Esophagus squamous epithelium (tissue), 5 donors: ENCODE measurements at places on chromosomes 3 and 15. TPM values are rescaled to one million over a fixed set of nuclear protein-coding genes. Genes with fewer than 3 reads are reported as not detected.

GRCh38 chr3:166013073-166013679 is 176.0 kb upstream of the BCHE start:
- H3K27me3 ChIP-seq, result no peaks in the 10 kb centered on the region
- no peak overlapping the region for H3K27ac ChIP-seq
- H3K36me3 ChIP-seq, result no peaks in the 10 kb centered on the region
- DNase-seq, result no peak

DNA sequence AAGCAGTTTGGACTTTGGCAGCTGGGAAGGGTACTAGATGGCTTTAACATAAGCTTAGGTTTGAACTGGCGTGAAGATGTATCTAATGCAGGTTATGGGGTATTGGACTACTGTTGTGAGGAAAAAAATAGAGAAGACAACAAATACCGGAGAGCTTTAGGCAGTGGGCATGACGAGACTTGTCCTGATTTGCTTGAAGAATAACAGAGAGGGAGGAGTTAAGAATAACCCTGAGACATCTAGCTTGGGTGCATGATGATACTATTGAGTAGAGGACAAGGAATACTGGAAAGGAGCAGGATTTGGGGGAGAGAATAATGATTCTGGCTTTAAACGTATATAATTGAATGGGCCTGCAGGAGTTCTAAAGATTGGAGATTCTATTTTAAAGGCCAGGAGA is 249.5 kb upstream of the AZI2 start:
- no peaks in the 10 kb centered on the region for H3K4me1 ChIP-seq
- DNase-seq, result no peak
- no peak overlapping the region for H3K4me3 ChIP-seq
- H3K27ac ChIP-seq, result no peak overlapping the region
- H3K27me3 ChIP-seq, result no peaks in the 10 kb centered on the region

DNA sequence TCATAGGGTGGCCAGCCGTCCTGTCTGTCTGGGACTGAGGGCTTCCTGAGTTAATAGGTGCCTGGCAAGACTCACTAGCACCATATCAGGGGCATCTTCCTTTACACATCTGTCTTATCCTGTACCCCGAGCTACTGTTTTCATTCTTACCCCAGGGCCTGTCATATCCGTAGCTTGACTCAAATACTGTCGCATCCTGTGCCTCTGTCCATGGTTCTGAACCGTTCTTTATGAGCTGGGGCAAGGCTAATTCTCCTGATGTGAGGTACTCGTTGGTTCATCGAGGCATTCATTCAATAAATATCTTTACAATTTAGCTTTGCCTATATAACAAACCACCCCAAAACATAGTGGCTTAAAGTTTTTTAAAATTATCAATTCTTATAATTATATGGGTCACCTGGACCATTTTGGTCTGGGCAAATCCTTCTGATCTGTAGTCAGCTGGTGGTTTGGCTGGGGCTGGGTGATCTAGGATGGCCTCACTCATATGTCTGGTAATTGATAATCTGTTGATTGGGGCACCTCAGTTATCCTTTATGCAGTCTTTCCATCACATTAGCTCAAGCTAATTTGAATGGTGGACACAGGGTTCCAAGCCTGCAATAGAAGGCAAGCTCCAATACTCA is 121.2 kb downstream of the TLE3 start:
- H3K4me1 ChIP-seq, result no peaks in the 10 kb centered on the region
- peaks cover 84% of the 10 kb centered on the region for H3K27me3 ChIP-seq
- H3K27ac ChIP-seq, result no peak overlapping the region
- DNase-seq, result no peak
- no peak overlapping the region for H3K4me3 ChIP-seq

DNA sequence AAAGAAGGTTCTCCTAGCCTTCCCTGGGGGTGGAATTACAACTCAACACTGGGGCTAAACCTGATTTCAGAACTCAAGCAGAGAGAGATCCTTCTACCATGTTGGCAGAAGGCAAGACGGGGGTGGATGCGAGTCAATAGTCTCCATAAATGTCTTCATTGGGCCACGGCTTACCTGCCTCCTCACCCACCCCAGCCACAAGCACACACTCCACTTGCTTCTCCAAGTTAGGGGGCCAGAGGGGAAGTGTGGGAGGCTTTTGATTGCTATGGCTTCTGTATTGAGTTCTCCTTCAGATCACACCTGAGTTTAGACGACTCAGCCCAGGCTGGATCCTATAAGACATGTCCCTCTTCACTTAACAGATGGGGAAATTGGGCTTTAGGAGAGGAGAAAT is 178.9 kb downstream of the UACA start:
- peaks cover 9% of the 10 kb centered on the region for H3K4me1 ChIP-seq
- no peaks in the 10 kb centered on the region for H3K36me3 ChIP-seq
- H3K27ac ChIP-seq, result no peak overlapping the region

The UBXN7 gene
- total RNA-seq, result 10.7 TPM
